Left kidney (tissue), 8 donors: ENCODE measurements at places on chromosomes 5 and 9. TPM values are rescaled to one million over a fixed set of nuclear protein-coding genes. Genes with fewer than 3 reads are reported as not detected.

Gene ADAMTSL1
- 16.3 TPM for polyA plus RNA-seq

DNA sequence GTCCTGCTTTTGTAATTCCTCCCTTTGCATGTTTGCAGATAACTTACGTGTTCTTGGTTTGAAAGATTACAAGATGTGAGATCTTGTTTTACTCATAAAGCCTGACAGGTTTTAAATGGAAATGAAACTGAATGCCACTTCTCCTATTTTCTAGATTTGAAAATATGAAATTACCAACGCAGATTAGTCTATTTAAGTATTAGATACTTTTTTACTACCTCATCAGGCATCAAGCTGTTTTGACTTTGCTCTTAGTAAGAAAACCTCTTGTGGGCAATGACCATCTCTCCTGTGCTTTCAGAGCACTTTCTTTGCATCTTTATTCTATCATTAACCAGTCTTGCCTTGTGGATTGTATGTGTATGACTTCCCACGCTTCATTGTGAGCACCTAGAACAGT lies 3.5 kb downstream of the DMXL1 start:
- DNase-seq = no peak

GRCh38 chr5:161399996-161400562 lies 146.4 kb downstream of the GABRB2 start:
- DNase-seq = no peak

GRCh38 chr9:100756217-100756616 lies 178.3 kb downstream of the CAVIN4 start:
- no peak for DNase-seq

Gene PRR16
- 1.7 TPM for polyA plus RNA-seq

GRCh38 chr5:39779831-39780230 lies 355.1 kb upstream of the DAB2 start:
- no peak for DNase-seq

GRCh38 chr9:89318123-89319014 lies at the start of gene SECISBP2:
Gene SECISBP2, plus strand, starts transcription at chr9:89318500. Its CDS starts 77 bp downstream, at chr9:89318577.
- peak; percentile 95 for DNase-seq

Gene SLC46A2
- 0.12 TPM for polyA plus RNA-seq

Gene NREP
- 845 TPM for polyA plus RNA-seq

DNA sequence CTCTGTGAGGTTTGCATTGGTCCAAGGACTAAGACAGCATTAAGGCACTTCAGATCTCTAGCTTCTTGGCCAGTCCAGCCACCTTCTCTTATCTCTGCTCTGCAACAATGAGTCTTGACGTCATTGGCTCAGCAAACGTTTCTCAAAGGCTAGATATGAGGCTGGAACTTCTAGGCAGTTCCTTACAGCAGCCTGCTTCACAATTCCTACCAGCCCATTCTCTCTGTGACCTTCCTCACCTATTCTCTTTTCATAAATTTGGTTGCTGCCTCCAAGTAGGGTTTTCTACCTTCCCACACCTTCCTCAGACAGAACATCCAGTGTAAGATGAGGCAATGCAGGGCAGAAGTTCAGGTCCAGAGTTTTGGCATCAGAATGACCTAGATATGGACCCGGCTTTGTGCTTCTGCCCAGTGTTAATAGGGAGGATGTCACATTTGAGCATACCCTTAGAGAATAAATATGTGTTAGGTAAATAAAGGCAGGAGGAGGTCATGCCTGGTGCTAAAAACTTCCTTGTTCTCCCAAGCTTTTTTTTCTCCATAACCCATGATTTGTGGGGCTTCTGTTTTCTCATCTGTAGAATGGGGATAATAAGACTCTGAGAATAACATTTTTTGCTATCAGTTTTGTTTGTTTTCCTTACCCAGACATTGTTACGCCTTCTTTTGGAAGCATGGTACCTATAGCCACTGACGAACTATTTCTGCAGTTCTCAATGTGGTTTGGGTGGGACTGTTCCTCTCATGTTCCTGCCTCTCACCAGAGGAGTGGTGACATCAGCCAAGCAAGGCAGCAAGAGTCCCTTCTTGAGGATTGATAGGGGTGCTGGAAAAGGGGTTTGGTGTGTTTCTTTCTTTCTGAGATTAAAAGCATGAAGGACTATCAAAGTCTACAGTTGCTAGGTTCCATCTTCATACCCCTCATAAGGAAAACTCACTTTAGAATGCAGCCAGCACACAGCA lies 220.6 kb upstream of the TRIM32 start:
- DNase-seq = no peak

Gene ZMYND19
- 19.5 TPM for polyA plus RNA-seq

Gene RFESD
- 5.0 TPM for polyA plus RNA-seq

DNA sequence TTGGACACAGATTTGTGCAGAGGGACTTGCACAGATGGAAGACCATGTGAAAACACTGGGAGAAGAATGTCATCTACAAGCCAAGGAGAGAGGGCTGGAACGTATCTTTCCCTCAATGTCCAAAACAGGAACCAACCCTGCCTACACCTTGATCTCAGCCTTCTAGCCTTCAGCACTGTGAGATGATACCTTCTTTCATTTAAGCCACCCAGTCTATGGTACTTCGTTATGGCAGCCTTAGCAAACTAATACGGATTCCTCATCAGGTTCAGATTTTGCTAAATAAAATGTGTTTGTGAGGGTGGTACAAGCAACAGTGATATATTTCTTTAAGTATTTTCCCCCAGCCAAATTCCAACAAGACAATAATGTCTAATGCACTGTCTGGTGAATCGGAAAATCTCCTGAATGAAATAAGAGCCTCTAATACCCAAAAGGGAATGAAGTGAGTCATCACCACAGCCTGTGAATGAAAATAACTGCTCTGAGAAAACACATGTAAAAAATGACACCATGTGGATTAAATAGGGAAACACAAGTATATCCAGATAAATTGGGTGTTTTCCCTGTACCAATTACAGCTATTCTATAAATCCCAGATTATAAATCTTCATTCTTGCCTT lies 182.8 kb upstream of the TARS1 start:
- DNase-seq = no peak

DNA sequence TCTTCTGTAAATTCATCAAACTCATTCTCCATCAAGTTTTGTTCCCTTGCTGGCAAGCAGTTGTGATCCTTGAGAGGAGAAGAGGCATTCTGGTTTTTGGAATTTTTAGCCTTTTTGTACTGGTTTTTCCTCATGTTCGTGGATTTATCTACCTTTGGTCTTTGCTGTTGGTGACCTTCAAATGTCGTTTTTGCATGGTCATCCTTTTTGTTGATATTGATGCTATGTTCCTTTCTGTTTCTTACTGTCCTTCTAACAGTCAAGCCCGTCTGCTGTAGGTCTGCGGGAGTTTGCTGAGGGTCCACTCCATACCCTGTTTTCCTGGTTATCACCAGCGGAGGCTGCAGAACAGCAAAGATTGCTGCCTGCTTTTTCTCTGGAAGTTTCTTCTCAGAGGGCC lies 140.9 kb downstream of the RPS23 start:
- DNase-seq = no peak

- DNase-seq = no peak
These were observed 1352.2 kb upstream of the ACO1 start for GRCh38 chr9:31032206-31032605.

DNA sequence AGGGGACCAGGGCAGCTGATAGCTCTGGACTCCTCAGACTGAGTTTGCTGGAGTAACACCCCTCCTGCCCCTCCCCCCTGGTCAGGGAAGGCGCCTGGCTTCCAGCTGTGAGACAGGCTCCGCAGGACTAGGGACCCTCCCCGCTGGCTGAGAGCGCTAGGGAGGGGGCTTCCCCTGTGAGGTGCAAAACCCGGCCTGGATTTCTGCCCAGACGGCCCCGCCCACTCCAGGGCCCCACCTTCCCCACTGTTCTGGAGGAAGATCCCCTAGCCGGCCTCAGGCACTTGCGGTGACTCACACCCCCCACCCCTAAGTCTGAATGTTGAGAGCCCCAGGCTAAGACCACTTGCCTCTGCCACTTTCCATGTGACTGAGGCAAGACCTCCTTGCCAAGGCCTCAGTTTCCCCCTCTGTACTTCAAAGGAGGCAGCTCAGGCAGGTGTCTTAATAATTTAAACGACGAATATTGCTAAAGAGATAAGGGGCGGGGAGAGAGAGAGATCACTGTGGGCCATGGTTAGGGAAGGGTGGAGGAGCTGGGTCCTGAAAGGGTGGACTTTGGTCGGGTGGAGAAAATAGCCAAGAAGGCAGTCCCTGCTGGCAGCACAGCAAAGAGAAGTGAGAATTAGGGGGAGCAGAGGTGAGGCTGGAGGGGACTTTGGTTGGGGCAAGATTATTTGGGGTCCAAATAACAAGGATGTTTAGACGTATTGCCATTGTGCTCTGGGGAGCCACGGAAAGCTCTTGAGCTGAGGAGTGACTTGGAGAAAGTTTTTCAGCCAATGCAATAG lies 1.0 kb upstream of the DAB2IP start:
- peak; percentile 92 for DNase-seq

DNA sequence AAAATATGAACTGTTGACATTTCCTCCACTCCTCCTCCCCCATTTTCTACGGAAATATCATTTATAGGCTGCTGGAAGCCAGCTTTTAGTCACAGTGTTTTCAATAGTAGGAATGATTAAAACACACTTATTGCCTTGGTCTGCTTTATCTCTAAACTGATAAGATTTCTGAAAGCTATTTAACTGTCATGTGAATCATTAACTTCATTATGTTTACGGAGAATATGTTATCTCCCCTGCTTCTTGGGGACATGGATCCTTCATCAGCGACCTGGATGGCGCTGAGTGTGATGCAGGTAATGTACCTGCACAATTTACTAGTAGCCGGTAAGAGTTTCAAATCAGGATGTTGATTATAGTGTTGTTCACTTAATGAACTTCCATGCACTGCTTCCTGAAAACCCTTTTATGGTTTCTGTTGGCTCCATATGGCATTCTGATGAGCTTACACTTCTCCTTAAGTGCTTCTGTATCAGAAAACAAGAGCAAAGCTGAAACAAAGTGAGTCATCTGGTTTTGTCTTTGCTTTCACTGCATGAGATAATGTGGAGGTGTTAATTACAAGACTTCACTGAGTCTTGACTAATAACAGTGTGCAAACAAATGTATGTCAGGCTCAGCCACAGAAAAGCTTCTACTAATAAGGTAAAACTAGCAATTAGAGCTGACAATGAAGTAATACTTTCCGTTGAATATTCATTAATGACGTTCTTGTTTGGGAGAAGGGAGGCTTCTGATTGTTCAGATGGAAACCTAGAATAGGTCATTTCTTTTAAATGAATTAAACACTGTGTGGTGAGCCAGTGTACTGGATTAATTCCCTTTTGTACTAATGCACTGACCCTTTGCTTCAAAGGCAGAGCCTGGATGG lies 162.4 kb upstream of the ZNF608 start:
- no peak for DNase-seq

Gene LCN2
- polyA plus RNA-seq = 0.75 TPM

DNA sequence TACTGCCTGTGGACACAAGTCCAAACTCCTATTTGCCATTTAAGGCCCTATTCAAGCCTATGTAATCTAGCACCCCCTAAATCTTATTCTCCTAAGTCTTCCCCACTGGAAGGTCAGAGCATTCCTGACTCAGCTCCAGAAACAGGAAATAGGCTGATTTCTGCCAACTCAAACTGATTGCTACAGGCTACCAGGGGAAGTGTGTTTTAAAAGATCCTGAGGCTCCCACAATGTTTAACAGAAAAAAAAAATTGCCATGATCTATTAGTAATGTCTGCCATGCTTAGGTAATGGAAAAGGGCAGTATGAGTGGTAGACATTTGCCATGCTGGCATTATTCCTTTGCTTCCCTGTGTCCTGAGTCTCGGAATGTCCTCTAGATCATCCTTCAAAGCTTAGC lies 65.8 kb upstream of the BRINP1 start:
- DNase-seq = no peak

GRCh38 chr5:153520137-153520536 lies 29.7 kb downstream of the GRIA1 start:
- no peak for DNase-seq

- peak; percentile 70 for DNase-seq
These were observed 50.5 kb upstream of the FCN1 start for GRCh38 chr9:134968011-134968822.

Gene SPATA31A3
- not detected for polyA plus RNA-seq

DNA sequence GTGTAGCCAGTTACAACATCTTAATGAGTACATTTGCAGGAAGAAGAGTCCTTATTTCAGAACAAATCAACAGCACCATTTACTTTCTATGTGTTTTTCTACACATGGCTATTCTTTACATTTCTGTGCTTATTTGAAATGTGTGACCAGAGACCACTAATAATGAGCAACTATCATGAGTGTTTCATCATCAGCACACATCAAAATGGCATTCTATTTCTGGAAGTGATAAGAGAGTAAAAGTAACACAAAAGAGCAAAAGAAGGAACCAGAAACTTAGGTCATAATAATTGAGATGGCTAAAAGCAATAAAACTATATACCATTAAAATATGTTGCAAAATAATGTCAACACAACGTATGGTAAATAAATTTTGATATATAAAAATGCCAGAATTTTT lies 159.7 kb downstream of the PBX3 start:
- DNase-seq = no peak

Gene TLE1
- polyA plus RNA-seq = 65.4 TPM

DNA sequence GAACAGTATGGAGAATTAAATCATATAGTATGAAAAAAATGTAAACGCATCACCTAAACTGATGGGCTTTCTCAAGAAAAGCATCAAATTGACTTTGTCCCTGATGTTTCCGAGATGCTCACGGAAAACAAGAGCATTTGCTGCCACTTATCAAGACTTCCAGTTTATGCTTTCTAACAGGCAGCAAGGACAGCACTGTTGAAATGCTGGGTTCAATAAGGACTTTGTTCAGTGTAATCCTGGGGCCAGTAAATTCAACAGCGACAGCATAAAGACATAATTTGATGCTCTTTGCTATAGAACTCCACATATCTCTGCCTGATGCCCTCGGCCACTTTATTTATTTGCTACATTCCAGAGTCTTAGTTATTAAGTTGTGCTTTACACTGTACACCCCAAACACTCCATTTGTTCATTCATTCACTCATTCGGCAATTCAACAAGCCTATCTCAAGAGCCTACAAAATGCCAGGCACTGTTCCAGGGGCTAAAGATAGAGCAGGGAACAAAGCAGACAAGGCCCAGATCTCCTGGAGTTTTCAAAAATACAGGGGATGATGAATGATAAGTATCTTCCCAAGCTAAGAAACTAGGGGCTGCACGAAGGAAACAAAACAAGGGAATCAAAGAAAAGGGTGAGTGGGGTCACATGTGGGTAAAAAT lies 294.6 kb downstream of the ZNF608 start:
- DNase-seq = no peak

- no peak for DNase-seq
These were observed 20.8 kb downstream of the ENHO start for GRCh38 chr9:34501889-34502425.

GRCh38 chr5:4420177-4420576 lies 720.0 kb upstream of the ADAMTS16 start:
- no peak for DNase-seq

DNA sequence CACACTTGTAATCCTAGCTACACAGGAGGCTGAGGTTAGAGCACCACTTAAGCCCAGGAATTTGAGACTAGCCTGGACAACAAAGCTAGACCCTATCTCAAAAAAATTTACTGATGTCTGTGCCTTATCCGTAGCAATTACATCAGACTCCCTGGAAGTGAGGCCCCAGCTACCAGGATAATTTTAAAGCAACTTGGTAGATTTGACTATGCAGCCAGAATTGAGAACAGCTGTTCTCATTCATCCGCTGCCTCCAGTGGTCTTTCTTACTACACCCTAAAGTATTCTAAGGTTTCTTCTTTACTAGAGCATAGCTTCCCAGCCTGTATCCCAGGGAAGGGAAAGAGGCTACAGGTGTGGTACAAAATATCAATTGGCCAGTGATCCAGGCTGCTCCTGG lies 20.4 kb upstream of the C9orf152 start:
- no peak for DNase-seq
